ENCODE measurements at places on chromosomes 2 and 18.

GRCh38 chr2:231399046-231399852, 3.7 kb downstream of the B3GNT7 start:
- H3K27me3 ChIP-seq = peaks cover 34% of the 10 kb centered on the region
- DNase-seq = no peak
- H3K27ac ChIP-seq = no peak overlapping the region
- H3K36me3 ChIP-seq = no peaks in the 10 kb centered on the region
- H3K4me3 ChIP-seq = no peak overlapping the region

GRCh38 chr2:28568533-28568932, 72.7 kb downstream of the PLB1 start:
- peaks cover 11% of the 10 kb centered on the region for H3K27me3 ChIP-seq
- no peak for DNase-seq
- peaks cover 19% of the 10 kb centered on the region for H3K4me1 ChIP-seq
- H3K4me3 ChIP-seq = no peak overlapping the region
- peaks cover 17% of the 10 kb centered on the region for H3K36me3 ChIP-seq

GRCh38 chr2:238262496-238263122, 22.8 kb upstream of the HES6 start:
- H3K4me1 ChIP-seq = peaks cover 20% of the 10 kb centered on the region
- no peaks in the 10 kb centered on the region for H3K27me3 ChIP-seq
- no peak overlapping the region for H3K4me3 ChIP-seq
- H3K27ac ChIP-seq = no peak overlapping the region
- H3K36me3 ChIP-seq = peaks cover 5% of the 10 kb centered on the region

DNA sequence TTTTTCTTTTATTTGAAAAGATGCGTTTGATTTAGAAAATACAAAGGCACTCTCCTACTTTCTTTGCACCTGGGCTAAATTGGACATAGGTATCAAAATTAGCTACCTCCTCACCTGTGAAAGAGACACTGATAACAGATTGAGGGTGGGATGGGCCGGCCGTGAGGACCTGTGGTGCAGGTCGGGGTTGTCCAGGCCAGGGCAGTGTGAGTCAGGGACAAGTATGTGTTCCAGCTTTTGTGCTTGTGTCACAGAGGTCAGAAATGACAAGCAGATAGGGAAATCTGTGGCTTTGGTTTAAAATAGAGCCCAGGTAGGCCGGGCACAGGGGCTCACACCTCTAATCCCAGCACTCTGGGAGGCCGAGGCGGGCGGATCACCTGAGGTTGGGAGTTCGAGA, 22.6 kb downstream of the MYL12B start:
- no peak for DNase-seq
- H3K36me3 ChIP-seq = no peaks in the 10 kb centered on the region
- no peak overlapping the region for H3K27ac ChIP-seq
- peaks cover 4% of the 10 kb centered on the region for H3K27me3 ChIP-seq
- H3K4me1 ChIP-seq = no peaks in the 10 kb centered on the region

- H3K27ac ChIP-seq = no peak overlapping the region
- no peak for DNase-seq
- no peaks in the 10 kb centered on the region for H3K27me3 ChIP-seq
- H3K36me3 ChIP-seq = no peaks in the 10 kb centered on the region
- no peak overlapping the region for H3K4me3 ChIP-seq
Observed at GRCh38 chr2:150555611-150556356, 68.3 kb upstream of the RND3 start.
